ENCODE measurements at places on chromosomes 2 and 18. TPM values are rescaled to one million over a fixed set of nuclear protein-coding genes. Genes with fewer than 3 reads are reported as not detected.
A peak's percentile ranks its signal among the peaks of the same experiment; 100 is the strongest.

GRCh38 chr2:191666732-191667131 lies 11.2 kb upstream of the NABP1 start:
- H3K4me1 ChIP-seq, result no peaks in the 10 kb centered on the region
- no peak overlapping the region for H3K27ac ChIP-seq
- H3K4me3 ChIP-seq, result no peak overlapping the region

DNA sequence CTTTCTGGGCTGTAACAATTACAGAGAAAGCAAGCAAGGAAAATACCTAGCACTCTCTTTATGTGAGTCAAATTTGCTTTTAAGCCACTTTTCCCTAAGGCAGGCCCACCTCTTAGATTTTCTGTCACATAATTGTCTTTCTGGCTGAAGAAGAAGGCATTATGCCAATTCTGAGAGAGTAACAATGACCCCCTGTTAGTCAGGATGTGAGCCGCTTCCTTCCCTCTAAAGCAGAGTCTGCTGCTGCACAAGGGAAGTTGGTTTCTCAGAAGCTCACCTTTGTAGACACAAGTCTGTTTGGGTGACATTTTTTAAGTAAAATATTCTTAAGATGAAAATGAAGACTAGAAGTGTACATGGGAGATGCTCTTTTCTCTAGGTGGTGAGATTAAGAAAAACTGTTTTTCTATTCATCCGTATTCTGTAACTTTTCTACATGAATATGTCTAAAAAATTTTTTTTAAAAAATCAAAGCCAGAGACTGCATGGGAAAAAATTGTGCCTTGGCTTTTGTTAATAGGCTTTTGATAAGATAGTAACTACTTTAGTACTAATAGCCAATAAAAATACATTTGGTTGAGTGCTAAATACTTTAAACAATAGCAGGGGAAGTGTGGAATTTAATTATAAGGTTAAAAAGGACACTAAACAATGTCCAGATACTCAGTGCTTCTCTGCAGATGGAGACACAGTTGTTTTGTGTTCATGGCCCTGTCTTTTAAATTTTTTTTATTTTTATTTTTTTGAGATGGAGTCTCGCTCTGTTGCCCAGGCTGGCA lies 33.4 kb upstream of the VPS54 start:
- no peaks in the 10 kb centered on the region for H3K36me3 ChIP-seq
- no peaks in the 10 kb centered on the region for H3K4me1 ChIP-seq
- H3K4me3 ChIP-seq, result no peak overlapping the region
- no peak overlapping the region for H3K27ac ChIP-seq

DNA sequence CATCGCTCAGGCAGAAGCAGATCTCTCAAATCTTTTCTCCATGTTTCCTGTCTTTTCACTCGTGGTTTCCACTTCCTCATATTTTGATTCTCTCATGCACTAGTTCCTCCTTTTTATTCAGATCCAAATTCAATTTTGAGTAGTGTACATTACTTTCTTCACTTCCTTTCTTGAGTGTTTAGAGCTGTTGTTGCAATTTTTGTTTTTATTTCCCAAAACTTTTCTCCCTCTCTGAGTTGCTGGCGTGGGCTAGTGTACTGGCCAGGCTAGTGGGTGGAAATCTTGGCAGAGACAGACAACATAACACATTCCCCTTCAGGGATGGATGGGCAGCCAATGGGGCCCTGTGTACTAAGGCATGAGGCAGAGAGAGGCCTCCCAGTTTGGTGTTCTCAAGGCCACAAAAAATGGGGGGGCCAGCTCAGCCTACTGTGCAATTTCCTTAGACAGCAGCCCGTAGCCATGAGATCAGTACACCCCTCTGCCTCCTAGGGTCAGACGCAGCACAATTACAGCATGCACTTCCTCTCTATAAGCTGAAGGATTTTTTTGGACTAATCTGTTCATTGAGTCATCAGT lies 145.1 kb upstream of the PID1 start:
- H3K4me3 ChIP-seq, result no peak overlapping the region
- peak overlapping the region; percentile 76 for H3K27ac ChIP-seq

DNA sequence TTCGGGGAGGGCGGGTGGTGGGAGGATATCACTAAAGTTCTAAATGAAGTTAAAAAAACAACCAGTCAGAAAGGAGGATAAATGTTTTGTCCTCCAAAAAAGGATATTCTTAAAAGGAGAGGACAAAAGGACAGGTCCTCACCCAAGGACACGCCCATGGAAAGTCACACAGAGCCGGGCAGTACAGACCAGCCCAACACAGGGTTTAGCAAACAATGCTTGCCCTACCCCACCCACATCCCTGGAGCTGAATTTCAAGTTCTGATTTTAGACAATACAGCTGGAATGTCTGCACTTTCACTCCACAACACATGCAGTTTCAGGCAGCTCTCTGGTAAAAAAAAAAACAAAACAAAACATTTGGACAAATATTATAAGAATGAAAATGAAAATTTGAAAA lies 67.9 kb downstream of the SLC9A4 start:
- H3K27ac ChIP-seq, result no peak overlapping the region
- no peak overlapping the region for H3K4me3 ChIP-seq
- no peaks in the 10 kb centered on the region for H3K27me3 ChIP-seq
- no peaks in the 10 kb centered on the region for H3K36me3 ChIP-seq
- no peaks in the 10 kb centered on the region for H3K4me1 ChIP-seq

GRCh38 chr2:8520791-8521344 lies 161.0 kb upstream of the ID2 start:
- DNase-seq, result no peak
- H3K27ac ChIP-seq, result no peak overlapping the region
- no peaks in the 10 kb centered on the region for H3K36me3 ChIP-seq
- H3K4me1 ChIP-seq, result no peaks in the 10 kb centered on the region
- no peak overlapping the region for H3K4me3 ChIP-seq

DNA sequence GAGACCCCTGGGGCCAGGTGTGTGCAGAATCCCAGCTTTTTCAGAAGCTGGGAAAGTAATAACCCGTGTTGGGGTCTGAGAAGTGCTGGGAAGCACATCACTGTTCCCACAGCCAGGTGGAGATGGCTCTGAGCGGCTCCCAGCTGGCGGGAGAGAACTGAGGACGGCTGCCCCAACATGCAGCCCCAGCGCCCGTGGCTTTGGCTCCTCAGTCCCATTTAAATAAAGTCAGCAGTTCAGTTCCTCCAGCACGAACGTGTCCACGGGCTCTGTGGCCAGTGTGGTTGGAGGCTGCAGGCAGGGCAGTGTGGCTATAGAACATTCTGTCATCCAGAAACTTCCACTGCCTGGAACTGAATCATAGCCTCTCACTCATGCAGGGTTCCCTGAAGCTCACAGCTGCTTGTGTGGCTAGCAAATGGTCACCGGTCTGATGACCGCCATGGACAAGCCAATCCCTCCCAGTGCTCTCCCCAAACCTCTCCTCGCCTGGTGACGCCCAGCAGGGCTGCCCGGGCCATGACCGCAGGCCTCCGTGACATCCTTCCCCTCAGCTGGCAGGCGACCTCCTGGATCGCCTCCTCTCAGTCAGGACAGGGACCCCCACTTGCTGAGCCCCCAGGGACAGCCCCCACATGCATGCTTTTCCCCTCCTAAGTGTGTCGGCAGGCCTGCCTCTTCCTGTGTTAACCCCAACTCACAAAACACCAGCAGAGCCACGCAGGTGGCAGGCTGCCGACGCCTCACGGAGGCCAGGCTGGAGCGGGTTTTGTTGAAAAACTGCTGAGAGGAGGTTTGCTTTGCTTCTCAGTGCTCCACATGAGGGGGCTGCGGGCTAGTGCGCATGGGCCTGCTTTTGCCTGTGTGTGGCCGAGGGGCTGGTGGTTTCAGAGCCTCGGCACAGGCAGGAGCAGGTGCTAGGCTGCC lies 1.3 kb downstream of the RTP5 start:
- peaks cover 60% of the 10 kb centered on the region for H3K27me3 ChIP-seq
- no peak overlapping the region for H3K4me3 ChIP-seq
- H3K4me1 ChIP-seq, result no peaks in the 10 kb centered on the region
- no peak for DNase-seq
- no peak overlapping the region for H3K27ac ChIP-seq

DNA sequence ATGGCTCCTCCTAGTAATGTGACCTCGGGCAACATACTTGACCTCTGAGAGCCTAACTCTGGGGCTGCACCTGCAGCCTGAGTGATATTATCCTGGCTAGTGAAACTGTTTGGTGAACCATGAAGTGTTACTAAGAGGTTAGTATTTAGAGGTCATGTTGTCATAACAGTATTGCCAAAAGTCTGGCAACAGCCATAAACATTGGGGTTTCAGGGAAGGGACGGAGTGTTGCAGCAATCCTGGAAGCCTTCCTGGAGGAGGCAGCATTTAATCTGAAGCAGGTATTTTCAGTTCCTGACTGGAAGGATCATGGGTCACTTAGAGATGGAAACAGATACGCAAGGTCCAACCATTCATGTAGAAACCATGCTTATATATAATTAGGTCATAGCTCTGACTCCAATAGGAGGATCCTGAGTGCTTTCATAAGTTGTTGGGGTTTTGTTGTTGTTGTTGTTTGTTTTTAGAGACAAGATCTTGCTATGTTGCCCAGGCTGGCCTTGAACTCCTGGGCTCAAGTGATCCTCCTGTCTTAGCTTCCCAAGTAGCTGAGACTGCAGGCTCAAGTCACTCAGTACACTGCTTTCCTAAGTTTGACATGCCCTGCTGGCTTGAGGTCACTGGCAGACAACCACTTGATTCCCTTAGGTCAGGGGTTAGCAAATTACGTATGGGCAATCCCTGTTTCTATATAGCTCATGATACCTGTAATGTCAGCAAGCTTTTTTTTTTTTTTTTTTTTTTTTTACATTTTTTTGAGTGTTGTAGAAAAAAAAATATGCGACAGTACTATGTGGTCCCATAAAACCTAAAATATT lies 21.5 kb downstream of the GPR39 start:
- H3K36me3 ChIP-seq, result no peaks in the 10 kb centered on the region
- H3K27ac ChIP-seq, result no peak overlapping the region
- H3K4me3 ChIP-seq, result no peak overlapping the region

DNA sequence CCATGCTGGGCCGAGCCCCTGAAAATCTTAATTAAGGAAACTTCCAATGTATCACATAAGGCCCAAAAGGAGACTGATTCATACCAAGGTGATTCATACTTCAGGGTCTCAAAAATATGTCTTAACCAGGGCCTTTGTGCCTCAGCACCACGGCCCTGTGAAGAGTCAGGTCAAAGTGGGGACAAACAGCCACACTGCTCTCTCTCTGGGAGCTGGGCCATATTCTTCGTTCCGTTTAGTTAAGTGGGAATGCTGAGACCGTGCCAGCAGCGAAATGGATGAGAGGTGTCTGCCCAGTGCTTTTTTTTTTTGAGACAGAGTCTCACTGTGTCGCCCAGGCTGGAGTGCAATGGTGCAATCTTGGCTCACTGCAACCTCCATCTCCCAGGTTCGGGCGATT lies 9.3 kb upstream of the PTMA start:
- H3K36me3 ChIP-seq, result no peaks in the 10 kb centered on the region
- H3K27ac ChIP-seq, result peak overlapping the region; percentile 52
- no peak overlapping the region for H3K4me3 ChIP-seq

- peak overlapping the region; percentile 50 for H3K27ac ChIP-seq
- H3K4me1 ChIP-seq, result peaks cover 10% of the 10 kb centered on the region
- H3K27me3 ChIP-seq, result no peaks in the 10 kb centered on the region
- H3K4me3 ChIP-seq, result no peak overlapping the region
- no peaks in the 10 kb centered on the region for H3K36me3 ChIP-seq
Observed at GRCh38 chr2:217604527-217605194, 398.1 kb downstream of the TNS1 start.

DNA sequence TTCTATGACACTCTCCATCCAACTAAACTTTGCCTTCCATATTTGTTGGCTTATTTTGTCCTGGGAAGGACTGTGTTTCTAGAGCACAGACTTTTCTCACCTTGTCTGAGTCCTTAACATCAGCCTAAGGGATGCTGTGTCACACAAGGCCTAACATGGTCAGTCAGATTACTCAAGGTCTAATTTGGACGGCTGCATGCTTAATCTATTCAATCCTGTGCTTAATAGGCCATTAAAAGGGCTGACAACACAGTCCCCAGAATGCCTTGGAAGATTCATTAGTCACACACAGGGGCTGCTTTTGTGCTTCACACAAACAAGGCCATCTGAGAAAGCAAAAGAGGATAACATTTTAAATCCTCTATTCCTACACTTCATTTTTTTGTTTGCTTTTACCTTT lies 84.0 kb downstream of the DYNAP start:
- H3K27ac ChIP-seq, result no peak overlapping the region
- no peak overlapping the region for H3K4me3 ChIP-seq
- no peak for DNase-seq
- no peaks in the 10 kb centered on the region for H3K36me3 ChIP-seq

- H3K27ac ChIP-seq, result no peak overlapping the region
- no peaks in the 10 kb centered on the region for H3K27me3 ChIP-seq
- no peak overlapping the region for H3K4me3 ChIP-seq
- no peaks in the 10 kb centered on the region for H3K36me3 ChIP-seq
Observed at GRCh38 chr2:47946593-47946992, 40.3 kb upstream of the FBXO11 start.

DNA sequence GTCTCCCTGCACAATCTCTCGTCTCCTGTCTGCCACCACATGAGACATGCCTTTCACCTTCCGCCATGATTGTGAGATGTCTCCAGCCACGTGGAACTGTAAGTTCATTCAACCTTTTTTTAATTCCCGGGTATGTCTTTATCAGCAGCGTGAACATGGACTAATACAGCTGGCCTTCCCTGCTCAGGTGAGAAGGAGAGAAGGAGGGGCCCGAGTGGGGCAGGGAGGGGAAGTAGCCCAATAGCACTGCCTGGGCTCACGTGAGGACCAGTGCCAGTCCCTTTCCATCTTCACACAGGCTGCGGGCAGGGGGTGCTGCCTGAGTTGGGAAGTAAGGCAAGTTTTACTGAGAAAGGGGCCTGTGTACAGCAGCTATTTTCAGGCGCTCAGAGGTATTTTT lies 70.7 kb downstream of the CYB5A start:
- no peak for DNase-seq
- H3K27me3 ChIP-seq, result no peaks in the 10 kb centered on the region
- H3K4me3 ChIP-seq, result no peak overlapping the region
- H3K4me1 ChIP-seq, result no peaks in the 10 kb centered on the region

- DNase-seq, result peak; percentile 88
- peaks cover 11% of the 10 kb centered on the region for H3K4me1 ChIP-seq
- peak within 1 kb of the TSS; percentile 86 for H3K27ac ChIP-seq
- H3K4me3 ChIP-seq, result peak within 1 kb of the TSS; percentile 80
Observed at GRCh38 chr18:11688972-11689668, at the start of gene GNAL. TSS of gene GNAL (plus strand) at chr18:11689264. CDS start at chr18:11689564, 300 bp downstream.

- peaks cover 15% of the 10 kb centered on the region for H3K4me1 ChIP-seq
- H3K27ac ChIP-seq, result no peak overlapping the region
- H3K4me3 ChIP-seq, result no peak overlapping the region
- no peaks in the 10 kb centered on the region for H3K27me3 ChIP-seq
Observed at GRCh38 chr18:61955644-61956043, 62.8 kb upstream of the RNF152 start.

DNA sequence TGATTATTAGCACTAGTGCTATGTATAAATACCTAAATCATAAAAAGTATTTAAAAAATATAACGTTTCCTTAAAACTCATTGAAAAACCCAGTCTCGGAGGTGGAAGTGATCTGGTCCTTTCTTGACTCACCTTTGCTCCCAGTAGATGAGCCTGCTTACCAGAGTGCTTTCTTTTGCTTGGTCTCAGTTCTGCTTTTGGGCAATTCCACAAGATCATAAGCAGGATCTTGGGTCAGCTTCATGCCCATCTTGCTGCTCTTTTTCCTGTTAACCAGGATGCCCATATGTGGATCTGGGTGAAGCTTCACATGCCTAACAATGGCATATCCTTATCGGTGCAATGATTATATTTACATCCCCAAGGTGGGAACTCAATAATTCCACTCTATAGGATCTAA lies 332.1 kb upstream of the FAM98A start:
- H3K36me3 ChIP-seq, result no peaks in the 10 kb centered on the region
- H3K27me3 ChIP-seq, result no peaks in the 10 kb centered on the region
- no peaks in the 10 kb centered on the region for H3K4me1 ChIP-seq
- DNase-seq, result no peak
- no peak overlapping the region for H3K4me3 ChIP-seq
- H3K27ac ChIP-seq, result no peak overlapping the region

- no peaks in the 10 kb centered on the region for H3K36me3 ChIP-seq
- H3K27me3 ChIP-seq, result no peaks in the 10 kb centered on the region
- H3K4me3 ChIP-seq, result no peak overlapping the region
Observed at GRCh38 chr2:188850786-188851185, 123.4 kb upstream of the COL3A1 start.

Gene NABP1
- total RNA-seq, result 9.2 TPM

Gene LRPPRC
- 51.2 TPM for total RNA-seq

Measured in sigmoid colon (tissue), 7 donors.